Stimulated activated naive CD4-positive, alpha-beta T cell treated with Interleukin-2 at 50 U/mL for 16 hours (primary cell): ENCODE measurements at places on chromosomes 1 and 21.

- DNase-seq: peak; percentile 25
Measured at GRCh38 chr21:41283211-41283818, 33.3 kb upstream of the FAM3B start.

GRCh38 chr1:94063379-94063778, 57.6 kb downstream of the ABCA4 start:
- no peak for DNase-seq

DNA sequence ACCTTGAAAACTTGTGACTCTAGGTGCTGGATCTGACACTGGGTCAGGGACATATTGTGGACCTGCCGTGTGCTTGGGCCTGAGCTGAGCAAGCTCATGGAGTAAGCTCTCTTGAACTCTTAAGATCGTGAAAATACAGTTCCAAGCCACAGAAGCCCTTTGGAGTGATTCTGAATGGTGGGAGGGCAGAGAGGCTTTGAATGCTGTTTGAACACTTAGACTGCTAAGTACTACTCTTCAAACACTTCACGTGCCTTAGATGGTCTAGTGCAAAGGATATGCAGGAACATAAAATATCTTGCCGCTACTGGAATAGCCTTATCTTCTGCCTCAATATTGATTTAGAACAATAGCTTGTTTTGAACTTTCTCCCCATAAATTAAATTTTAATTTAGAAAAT, 21.6 kb downstream of the ROR1 start:
- no peak for DNase-seq

DNA sequence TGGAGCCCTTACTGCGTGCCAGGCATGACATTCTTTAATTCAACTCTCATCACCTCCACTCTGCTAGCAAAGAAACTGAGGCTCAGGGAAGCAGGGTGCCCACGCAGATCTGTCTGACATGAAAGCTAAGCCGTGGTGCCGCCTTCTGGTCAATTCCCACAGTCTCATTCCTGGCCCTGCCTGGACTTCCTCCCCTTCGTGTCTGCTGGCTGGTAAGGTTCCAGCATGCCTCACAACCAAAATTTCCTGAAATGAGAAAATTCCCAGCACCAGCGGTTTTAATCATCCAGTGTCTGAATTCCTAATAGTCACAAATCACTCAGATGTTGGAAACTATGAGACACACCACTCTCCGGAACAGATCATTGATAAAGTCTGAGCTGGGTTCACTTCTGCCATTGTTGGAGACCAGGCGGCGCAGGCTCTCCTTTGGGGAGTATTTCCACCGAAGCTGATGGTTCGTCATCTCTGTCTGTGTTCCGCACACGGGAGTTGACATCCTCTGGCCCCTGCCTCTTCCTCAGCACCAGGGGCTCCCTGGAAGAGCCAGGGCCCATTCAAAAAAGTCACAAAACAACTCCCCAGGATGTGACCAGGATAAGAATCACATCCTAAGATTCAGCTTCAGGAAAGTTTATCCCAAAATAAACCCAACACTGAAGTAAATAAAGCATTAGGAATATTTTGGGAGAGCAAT, 167.7 kb downstream of the PLPP3 start:
- DNase-seq: no peak

DNA sequence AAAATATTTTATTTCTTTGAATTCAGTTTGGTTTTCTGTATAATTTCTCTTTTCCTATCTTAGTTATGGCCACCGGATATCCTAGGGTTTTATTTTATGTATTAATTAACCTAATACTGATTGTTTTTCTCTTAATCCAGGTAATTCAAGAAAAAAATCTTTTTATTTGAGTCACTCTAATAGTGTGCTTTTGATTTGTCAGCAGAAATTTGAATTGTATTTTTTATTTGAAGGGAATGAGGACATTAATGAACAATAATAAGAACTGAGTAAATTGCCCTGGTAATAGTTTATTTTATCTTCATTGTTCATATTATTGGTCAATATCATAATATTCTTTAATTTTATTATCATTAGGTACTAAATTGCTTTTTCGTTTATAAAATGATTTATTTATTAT, 120.1 kb downstream of the USP25 start:
- DNase-seq: no peak

DNA sequence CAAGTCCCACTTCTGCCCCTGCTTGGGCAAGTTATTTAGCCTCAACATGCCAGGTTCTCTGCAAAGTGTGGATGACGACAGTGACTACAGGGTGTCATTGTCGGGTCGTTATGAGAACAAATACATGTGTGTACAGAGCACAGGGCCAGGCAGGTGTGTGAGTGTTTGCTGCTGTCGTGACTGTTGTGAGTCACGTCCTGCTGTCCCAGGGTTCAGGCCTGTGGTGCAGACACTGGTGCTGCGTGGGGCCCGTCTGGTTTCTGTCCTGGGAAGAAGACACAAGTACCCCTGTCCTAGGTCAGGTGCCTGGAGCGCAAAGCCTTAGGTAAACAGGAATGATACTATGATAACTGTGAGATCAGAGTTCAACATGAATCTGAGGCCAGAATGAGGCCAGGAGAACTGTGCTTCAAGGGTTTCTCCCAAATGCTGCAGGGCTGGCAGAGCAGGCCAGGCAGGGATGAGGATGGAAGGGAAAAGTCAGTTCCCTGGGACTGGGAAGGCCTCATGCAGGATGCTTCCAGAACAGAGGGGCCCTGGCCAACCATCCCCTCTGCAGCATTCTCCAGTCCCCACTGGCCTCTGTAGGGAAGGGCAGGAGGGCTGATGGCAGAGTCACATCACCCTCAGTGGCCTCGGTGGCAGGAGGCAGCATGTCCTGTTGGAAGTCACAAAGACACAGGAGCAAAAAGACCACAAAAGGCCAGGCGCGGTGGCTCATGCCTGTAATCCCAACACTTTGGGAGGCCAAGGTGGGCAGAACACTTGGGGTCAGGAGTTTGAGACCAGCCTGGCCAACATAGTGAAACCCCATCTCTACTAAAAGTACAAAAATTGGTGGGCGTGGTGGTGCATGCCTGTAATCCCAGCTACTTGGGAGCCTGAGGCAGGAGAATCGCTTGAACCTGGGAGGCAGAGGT, 15.7 kb downstream of the GPR157 start:
- no peak for DNase-seq

DNA sequence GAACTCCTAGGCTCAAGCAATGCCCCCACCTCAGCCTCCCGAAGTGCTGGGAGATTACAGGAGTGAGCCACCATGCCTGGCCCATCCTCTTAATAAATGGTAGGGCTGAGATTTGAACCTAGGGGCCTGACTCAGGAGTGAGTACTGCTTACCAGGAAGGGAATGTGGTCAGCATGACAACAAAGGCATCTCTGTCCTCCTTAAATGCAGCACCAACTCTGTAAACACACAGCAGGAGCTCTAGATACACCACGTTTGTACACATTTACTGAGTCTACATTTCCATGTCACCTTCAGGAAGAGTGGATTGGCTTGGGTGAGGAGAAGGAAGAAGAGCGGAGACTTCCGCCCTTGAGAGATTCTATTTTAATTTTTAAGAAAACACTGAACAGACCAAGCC, 38.5 kb downstream of the HIVEP3 start:
- no peak for DNase-seq

GRCh38 chr1:9416506-9416905, 122.8 kb upstream of the SLC25A33 start:
- DNase-seq: peak; percentile 10

GRCh38 chr1:25821630-25822091, 1.9 kb downstream of the MTFR1L start:
- no peak for DNase-seq

DNA sequence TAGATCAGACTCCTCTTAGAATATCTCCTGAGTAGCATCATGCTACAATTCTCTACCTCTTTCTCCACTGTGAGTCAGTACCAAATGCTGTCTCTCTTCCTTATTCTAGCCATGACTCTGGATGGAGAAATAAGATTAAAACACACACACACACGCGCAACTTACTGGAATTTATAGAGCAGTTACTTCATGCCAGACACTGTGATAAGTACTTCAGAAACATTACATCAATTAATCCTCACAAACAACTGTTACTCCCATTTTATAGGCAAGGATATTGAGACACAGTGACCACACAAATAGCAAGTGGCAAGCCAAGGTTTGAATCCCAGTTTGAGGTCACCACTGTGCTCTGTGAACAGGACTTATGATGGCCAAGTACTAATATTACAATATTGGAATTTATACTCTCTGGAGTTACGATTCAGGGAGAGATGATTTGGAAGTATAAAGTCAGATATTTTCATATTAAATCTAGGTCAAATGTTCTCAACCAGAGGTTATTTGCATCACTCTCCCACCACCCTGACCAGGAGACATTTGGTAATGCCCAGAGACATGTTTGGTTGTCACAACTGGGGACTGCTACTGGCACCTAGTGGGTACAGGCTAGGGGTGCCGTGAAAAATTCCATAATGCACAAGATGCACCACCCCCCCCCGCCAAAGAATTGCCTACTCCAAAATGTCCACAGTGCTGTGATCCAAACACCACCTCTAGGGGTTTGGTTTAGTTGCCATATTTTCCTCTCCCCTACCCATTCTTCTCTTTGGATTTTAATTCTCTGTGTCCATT, 221.6 kb downstream of the LTN1 start:
- no peak for DNase-seq

DNA sequence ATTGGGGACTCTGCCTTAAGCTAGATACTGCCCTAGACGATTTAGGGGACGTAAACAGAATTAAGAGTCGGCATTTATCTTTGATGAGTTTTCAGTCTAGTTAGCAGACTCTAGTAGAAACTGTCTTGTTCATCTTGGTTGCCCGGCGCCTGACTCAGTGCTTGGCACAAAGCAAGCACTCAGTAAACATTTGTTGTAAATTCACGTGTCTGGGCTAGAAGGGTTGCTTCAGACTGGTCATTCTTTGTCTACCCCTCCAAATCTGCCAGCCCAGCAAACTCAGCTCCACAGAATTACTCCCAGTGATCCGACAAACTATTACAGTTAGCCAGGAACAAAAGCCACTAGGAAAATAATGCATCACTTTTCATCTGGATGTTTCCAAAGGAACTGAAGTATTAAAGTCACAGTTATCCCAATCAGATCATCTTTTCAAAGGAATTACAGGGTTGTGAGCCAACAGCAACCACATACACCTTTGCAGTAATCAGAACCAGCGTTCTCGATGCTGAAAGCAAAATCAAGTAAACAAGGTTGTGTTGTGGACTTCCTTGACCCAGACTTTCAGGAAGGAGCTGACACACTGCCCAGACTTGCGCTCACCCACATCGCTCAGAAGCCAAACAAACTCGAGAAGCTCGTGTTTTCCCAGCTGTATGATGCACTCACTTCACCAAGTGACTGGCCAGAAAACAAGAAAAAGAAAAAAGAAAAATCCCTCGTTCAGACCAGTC, 66.5 kb upstream of the GADD45A start:
- DNase-seq: no peak

GRCh38 chr21:34987501-34988072, 61.5 kb downstream of the RUNX1 start:
- no peak for DNase-seq

DNA sequence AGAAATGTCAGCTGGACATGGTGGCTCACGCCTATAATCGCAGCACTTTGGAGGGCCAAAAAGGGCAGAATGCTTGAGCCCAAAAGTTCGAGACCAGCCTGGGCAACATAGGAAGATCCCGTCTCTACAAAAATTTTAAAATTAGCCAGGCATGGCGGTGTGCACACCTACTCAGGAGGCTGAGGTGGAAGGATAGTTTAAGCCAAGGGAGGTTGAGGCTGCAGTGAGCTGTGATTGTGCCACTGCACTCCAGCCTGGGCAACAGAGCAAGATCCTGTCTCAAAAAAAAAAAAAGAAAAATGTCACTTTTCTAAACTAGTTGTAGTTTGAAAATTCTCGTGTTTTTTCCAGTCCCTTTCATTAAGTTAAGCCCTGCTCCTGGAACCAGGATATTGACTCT, 9.1 kb downstream of the CLSTN1 start:
- DNase-seq: no peak

DNA sequence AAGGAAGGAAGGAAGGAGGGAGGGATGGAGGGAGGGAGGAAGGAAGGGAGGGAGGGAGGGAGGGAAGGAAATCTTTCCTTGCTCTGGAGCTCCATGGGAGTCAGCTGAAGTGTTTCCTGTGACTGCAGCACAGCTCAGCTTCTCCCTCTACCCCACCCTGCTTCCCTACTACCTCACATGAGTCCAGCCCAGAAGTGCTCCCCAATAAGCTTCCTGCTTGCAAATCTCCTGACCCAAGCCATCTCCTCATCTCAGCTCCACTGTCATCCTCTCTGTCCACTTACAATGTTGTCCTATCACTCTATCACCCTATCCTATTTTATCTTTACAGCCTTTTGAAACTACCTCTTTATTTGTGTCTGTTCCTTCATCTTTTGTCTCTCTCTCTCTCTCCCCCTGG, 52.9 kb upstream of the SSBP3 start:
- no peak for DNase-seq

- no peak for DNase-seq
Measured at GRCh38 chr1:36383240-36383639, 2.5 kb downstream of the STK40 start.

GRCh38 chr1:41754540-41754939, 164.2 kb downstream of the HIVEP3 start:
- peak; percentile 6 for DNase-seq

- no peak for DNase-seq
Measured at GRCh38 chr1:68049941-68050878, at the start of gene DIRAS3. DIRAS3 (minus strand) TSS chr1:68050627; CDS start chr1:68047297, 3,330 bp downstream.

- DNase-seq: no peak
Measured at GRCh38 chr1:212412374-212412773, 2.3 kb downstream of the PACC1 start.

DNA sequence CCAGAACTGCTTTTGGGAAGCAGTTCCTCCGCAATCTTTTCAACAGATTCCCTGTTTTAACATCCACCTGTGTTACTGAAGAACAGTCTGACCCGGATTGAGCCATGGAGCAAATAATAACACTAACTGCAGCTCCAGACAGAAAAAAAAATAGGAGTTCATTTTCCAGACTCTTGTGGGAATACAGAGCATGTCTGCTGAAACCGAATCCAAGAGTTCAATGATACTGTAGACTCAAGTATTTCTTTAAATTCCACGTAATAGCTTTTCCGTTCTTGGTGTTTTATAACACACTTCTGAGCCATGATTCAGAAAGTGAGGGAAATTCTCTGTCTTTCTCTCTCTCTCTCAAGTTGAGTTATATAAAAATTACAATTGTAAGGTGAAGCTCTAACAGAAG, 60.6 kb downstream of the DDAH1 start:
- no peak for DNase-seq

DNA sequence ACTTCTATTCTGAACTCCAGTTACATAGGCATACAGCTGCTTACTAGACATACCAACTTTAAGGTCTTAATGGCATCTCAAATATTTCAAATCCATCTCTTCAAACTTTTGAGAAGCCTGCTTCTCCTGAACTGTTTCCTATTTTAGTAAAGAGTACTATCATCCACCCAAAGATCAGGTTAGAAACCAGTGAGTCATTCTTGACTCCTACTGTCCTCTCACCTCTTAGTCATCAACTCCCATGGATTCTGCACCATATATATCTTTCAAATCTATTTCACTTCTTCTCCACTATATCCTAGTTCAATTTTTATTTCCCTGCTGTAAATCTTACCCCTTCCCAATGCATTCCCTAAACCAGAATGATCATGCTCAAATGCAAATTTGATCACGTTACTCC, 18.1 kb upstream of the BEND5 start:
- no peak for DNase-seq
